ENCODE measurements at places on chromosomes 1 and 21.

DNA sequence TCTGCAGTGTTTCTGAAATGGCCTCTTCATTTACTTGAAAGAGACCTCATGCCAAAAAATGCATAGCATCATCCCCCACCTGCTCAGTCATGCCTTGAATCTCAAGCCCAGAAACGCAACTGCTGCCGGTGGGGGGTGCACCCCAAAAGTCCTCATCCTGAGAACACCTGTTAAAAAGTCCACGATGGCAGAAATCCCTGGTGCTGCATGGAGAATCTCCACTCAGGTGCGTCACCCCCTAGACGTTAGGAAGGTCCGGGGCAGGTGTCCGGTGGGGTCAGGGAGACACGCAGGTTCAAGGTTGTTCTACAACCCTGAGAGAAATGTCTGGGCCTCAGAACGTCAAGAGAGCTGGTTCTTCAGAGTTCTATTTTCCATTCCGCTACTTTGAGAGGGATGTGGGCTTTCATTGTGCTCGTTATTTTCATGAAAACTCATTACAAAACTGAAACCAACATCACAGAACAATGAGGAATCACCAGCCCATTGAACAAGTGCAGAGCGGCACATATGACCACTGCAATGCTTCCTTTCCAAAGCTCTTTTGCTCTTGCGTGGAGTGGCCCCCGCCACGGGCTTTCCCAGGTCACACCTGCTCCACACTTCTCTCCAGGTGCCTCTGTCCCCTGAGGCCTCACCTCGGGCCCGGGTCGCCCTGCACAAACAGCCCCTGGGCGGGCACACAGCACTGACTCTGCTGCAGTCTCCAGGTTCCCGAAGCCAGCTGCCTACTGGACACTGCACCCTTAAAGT is 201.9 kb downstream of the TOMM20 start:
- DNase-seq: peak; percentile 35

DNA sequence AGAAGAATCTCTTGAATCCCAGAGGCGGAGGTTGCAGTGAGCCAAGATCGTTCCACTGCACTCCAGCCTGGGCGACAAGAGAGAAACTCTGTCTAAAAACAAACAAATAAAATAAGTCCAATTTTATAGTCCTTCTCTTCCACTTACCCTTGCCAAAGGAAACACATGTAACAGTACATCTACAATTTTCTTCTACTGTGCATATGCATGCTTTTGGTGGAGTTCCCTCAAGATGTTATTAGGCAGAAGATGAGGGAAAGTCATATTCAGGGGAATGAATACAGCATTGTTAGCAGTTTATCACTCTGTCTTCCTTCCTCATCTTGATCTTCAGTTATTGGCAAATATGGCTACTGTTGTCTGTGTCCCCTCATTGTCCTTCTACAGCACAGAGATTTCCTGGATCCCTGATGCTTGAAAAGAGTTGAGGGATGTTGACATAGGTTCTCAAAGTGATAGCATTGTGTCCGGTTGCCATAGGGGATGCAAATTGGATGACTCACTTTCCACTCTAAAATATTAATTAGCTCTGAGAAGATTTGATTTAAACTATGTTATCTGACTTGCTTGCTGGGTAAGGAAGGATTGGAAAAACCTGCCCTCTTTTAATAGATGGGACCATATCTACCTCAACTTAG is 1173.6 kb downstream of the KCNT2 start:
- no peak for DNase-seq

GRCh38 chr21:38915546-38915945 is 109.8 kb downstream of the ETS2 start:
- DNase-seq: no peak

DNA sequence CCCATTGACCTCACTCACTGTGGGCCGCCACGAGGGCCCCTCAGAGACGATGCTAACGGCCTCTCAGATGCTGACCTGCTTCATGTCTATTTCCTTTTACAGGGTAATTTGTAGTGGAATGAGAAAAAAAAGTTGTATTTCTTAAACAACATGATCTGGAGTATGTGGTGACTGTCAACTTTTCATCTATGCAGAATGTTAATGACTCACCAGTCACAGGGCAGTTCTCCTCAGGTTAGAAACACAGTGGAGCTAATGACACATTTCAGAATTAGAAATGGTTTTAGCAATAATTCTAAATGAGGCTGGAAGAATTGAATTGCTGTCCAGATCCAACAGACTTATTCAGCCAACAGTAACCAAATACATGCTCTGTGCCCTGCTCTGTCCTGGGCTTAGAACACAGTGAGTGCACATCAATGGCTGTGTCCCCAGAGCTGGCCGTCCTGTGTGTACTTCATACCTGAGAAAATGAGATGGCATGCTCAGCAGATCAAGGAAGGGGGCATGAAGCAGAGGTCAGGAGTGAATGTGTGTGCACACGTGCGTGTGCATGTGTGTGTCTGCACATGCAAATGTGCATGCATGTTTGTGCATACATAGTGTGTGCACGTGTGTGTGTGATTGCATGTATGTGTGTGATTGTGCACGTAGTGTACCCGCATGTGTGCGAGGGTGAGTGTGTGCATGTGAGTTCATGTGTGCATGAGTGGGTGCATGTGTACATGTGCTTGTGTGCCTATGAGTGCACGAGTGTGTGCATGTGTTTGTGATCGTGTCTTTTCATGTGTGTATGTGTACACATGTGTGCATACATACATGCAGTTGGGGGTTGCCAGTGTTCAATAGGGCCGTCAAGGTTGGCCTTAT is 145.3 kb downstream of the PCBP3 start:
- DNase-seq: no peak

DNA sequence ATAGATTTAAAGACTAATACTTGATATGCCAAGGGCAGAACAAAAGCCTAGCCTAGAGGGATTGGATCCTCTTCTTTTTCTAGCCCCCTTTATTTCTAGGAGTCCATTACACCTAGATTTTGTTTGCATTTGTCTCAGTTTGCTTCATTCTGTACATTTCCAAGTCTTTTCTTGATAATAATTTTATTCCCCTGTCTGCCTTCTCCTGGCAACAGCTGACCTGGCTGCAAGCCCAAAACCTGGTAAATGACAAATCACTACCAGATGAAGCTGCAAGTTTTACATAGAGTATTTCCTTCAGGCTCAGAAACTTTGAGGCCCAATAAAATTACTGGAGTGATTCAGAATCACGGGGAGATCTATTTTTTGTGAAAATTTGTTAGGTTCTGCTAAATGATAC is 36.5 kb upstream of the LHX8 start:
- no peak for DNase-seq

DNA sequence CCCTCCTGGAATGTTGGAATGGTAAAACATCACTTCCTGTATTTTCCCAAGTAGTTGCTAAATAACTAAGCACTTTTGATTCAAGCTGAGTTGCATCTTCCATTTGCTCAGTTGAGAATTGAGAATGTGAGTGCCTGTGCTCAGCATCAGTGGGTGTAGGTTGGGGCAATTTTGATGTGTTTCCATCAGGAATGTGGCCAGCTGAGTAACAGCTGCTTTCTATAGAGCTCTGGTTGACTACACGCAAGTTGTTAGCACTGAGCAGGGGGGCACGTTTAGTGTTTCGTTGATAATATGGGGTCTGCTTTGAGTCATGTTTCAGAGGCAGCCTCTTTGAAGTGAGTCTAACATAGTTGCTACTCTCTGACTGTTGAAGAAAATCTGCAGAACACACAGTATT is 41.5 kb downstream of the LRRC53 start:
- no peak for DNase-seq

- no peak for DNase-seq
Observed at GRCh38 chr21:33418691-33419090, 15.5 kb downstream of the IFNGR2 start.

DNA sequence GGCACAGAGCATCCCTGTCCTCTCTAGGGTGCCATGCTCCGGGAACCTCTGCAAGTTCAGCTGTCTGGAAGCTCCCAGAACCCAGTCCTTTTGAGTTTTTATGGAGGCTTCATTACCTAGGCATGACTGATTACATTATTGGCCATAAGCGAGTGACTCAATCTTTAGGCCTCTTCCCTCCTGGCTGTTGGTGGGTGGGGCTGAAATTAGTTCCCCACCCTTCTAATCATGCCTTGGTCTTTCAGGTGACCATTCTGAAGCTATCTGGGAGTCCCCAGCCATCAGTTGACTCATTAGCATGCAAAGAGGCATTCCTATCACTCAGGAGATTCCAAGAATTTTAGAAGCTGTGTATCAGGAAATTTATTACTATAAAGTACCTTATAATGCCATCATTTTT is 46.6 kb downstream of the WLS start:
- no peak for DNase-seq

DNA sequence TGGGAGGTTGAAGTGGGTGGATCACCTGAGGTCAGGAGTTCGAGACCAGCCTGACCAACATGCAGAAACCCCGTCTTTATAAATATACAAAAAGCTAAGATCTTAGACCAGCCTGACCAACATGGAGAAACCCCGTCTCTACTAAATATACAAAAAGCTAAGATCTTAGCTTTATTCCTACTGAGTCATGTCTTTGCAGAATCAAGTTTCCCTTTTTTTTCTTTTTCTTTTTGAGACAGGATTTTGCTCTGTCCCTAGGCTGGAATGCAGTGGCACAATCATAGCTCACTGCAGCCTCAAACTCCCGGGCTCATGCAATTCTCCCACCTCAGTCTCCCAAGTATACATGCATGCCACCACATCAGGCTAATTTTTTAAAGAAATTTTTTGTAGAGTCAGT is 21.4 kb downstream of the KDM5B start:
- DNase-seq: no peak

GRCh38 chr1:12166834-12167492 is at the start of gene TNFRSF1B:
Gene TNFRSF1B, plus strand, starts transcription at chr1:12166991. Its CDS starts 101 bp downstream, at chr1:12167092.
- DNase-seq: peak; percentile 76

DNA sequence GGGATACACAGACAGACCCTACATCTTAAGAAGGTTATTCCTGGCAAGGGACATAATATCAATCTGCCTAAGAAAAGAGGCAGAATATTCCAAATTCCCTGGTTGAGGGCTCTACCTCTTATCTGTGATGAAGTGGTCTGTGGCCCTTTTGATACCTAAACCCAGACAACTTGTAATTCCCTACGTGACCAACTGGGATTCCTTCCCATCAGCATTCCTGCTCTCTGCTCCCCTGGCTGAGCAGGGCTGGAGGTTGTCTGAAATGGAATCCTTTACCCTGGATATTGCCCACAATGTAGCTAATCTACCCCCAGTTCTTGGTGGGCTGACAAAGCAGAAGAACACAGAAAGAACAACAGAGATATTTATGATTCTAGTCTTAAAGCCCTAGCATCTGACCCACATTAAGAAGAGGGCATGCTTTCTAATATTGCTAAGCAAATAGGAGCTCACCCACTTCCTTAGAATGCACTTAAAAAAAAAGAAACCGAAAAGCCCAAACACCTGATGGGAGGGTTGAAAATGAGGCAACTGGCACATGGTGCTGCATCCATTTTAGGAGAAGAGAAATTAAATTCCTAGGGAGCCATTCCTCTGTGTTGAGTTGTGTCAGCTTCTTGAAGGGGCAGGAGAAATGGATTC is 36.8 kb downstream of the GADD45A start:
- DNase-seq: no peak

DNA sequence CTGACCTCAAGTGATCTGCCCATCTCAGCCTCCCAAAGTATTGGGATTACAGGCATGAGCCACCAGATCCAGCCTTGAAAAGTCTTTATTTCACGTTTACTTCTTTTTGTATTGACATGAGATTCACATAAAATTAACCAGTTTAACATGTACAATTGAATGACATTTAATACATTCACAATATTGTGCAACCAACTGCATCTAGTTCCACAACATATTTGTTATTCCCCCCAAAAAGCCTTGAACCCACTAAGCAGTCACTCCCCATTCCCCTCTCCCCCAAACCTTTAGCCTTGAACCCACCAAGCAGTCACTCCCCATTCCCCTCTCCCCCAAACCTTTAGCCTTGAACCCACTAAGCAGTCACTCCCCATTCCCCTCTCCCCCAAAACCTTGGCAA is 62.0 kb downstream of the ACBD6 start:
- no peak for DNase-seq

DNA sequence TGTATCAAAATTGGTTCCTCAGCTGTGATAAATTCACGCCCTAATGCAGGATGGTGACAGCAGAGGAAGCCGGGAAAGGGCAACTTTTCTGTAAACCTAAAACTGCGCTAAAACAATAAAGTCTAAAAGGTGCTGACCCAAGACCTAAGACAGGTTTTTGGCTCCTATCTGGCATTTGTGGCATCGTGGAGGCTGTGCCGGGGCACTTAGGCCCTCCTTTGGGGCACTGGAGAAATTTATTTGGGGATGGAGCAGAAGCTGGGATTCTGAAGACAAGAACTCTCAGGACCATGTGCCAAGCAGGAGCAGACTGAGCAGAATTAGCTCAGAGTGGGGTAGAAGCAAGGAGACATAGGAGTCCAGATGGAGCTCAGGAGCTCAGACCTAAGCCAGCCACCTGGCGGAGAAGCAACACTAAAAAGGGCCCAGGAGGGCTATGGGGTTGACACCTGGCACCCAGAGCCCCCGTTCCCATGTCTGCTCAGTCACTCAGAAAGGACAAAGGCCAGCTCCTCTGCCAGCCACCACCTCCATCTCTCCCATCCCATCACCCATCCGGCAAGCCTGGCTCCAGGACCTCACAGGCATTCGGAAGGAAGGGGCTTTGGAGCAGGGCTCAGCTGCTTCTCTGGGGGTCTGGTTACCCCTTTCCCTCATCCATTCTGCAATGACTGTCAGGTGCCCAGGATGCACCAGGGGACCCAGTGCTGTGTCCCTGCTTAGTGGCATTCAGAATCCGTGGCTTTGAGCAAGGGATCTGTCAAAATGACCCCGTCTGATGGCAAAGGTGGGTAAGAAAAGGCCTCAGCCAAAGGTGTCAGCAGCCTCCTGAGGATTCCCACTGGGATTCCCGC is 347.7 kb downstream of the NPHP4 start:
- no peak for DNase-seq

DNA sequence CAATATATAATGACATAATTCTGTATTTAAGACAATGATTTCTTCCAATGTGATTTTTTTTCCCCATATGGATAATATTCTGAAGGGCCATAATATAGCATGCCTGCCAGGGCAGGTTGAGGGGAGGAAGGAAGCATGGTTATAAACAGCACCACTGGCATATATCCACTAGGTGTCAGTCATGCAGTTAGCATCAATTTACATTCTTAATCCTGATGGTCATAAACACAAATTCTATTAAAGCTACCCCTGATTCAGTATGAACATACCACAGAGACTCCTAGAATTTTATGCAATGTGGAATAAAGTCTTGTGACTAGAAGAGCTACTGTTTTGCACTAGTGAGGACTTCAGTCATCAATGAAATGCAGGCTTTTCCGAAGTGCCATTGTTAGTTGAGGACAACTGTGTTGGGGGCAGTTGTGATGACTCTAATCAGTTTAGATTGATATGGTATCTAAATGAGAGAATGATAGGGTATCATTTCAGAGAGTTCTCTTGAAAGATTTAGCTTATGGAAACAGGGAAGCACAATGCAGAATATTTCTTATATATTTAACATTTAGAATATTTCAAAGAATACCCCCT is 342.7 kb upstream of the NR5A2 start:
- DNase-seq: peak; percentile 60

DNA sequence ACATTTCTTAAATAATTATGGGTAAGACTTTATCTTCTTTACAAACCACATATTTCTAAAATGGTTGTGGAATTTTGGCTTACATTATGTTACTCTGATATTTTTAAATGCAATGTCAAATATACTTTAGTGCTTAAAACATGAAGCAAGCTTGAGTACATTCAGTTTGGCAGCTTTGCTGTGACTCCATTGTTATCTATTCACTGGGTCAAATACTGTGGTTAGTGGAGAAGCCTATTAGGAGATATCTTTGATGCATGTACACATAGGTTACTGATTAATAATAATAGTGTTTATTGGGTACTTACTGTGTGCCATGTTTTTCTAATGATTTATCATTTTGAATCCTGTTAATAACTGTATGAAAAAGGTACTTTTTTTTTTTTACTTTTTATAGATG is 520.4 kb upstream of the B3GALT2 start:
- DNase-seq: no peak
